NCI-H226 (cell line): ENCODE measurements at places on chromosomes 7 and 10.

- DNase-seq: no peak
Observed at GRCh38 chr10:25815999-25816768, 117.8 kb upstream of the MYO3A start.

DNA sequence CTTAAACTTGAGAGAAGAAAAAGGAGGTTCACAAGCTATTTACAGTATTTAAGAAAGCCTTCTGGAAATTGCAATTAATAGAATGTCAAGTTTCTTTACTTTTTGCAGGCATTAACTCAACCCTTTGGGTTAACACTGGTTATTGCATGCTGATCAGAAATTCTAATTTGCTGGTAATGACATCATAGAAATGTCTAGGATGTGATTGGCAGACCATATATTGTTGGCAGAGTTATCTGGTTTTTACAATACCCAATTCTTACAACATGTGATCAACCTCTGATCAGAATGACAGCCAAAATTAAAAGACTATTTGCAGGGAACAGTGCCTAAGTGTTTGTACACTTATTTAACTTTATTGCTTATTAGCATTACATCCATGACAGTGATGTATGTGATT, 1.6 kb upstream of the CASD1 start:
- no peak for DNase-seq

- DNase-seq: no peak
Observed at GRCh38 chr10:122157451-122157850, 113.6 kb upstream of the BTBD16 start.

GRCh38 chr7:85940798-85941197, 702.9 kb upstream of the GRM3 start:
- no peak for DNase-seq

GRCh38 chr7:124269774-124270173, 236.9 kb upstream of the TMEM229A start:
- DNase-seq: no peak

DNA sequence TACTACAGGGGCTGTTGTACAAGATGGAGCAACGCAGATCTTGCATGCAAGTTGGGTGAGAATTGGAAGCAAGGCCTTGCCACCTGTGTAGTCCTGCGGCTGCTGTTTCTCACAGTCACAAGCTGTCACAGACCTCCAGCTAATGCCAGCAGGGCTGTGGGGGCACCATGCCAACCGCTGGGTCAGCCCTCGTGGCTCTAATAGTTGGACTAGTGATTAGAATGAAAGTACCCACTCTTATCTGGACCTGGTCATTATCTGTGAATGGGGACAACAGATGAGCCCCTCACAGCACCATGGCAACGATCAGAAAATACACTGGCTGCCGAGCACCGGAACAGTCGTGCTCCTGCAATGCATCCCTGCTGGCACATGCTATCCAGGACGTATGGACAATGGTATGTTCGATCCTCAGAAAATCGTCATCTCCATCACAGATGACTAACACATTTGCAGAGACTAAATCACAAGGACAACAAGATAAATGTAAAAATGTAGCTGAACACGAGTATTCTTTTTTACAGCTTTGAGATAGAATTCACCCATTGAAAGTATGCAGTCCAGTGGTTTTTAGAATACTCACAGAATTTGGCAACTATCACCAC, 80.4 kb upstream of the CALN1 start:
- no peak for DNase-seq

DNA sequence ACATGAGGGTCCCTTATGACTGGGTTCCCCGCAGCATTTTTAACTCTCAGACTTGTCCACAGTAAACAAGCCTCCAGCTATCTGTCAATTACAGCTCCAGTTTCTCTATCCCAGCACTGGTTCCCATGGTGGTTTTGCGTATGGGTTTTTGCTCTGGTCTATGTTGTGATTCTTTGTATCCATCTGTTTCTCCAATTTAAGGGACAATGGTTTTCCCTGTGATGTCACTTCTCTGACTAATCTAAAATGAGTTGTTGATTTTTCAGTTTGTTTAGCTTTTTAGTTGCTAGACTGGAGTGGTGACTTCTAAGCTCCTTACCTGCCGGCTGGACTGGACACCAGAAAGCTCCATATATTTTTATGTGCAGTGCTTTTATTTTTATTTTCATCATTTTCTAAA, 303.7 kb downstream of the INHBA start:
- DNase-seq: no peak

- DNase-seq: no peak
Observed at GRCh38 chr7:66747881-66748511, 7.5 kb downstream of the RABGEF1 start.

- DNase-seq: peak; percentile 96
Observed at GRCh38 chr7:116671681-116672595, at the start of gene MET. TSS of gene MET (plus strand) at chr7:116672196. CDS start at chr7:116699085, 26,889 bp downstream.

- DNase-seq: no peak
Observed at GRCh38 chr7:2930310-2931033, 86.4 kb upstream of the GNA12 start.

DNA sequence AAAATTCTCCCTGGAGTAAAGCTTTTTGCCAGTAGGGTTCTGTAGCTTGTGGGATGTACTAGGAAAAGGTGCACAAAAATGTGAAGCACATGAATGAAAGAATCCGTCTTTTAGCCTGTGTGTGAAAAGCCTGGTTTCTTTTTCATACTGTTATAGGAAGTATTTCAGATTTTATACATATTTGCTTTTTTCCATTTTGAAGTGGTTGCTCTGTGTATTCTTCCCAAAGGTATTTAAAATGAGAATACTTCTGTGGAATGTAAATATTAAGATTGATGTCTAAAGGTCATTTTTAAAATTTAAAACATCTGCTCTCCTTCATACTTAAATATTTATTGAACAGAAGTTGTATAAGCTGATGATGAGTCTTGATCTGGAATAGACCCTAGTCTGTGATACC, 96.8 kb downstream of the CDK14 start:
- DNase-seq: no peak

DNA sequence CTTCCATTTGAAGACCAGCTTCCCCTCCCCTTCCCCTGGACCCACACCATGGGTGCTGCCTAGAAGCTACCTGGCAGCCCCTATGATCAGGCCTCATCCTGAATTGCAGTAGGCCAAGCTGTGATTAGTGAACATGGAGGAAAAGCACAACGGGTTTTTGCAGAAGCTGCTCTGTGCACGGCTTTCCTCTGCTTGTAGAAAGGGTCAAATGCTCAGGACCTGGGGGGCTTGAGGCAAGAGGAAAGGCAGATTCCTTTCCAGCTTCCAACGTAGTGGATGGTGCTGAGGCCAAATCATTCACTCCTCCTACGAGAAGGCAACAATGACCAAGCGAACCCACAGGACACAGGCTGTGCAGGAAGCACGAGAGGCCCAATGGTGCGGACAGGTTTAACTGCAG, 410.3 kb upstream of the SHH start:
- DNase-seq: no peak
